ENCODE measurements at places on chromosomes 11 and 22.

- DNase-seq, result no peak
Measured at GRCh38 chr22:49062155-49062801, 765.4 kb downstream of the BRD1 start.

DNA sequence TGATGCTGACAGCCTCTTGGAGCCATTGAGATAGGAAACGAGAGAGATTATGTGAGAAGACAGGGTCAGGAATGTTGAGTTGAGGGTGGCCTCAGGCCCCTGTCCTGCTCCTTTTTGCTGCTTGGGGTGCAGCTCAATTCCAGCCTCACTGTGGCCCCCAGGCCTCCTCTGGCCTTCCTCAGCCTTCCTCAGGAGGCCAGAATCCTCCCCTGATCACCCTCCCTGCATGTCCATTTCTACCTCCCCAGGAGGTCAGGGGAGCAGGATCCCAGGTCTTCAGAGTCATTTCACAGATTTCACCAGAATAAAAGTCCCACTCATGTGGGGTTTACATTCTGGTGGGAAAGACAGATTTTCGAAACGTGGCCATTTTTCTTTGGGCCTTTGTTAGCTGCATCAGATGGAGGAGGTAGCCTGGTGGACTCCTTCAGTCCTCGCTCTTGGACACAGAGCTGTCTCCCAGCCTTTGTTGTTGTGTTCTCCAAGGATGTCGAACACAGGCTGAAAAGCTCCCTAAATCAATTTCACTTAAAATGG, 2.2 kb upstream of the KCNQ1OT1 start:
- no peak for DNase-seq

DNA sequence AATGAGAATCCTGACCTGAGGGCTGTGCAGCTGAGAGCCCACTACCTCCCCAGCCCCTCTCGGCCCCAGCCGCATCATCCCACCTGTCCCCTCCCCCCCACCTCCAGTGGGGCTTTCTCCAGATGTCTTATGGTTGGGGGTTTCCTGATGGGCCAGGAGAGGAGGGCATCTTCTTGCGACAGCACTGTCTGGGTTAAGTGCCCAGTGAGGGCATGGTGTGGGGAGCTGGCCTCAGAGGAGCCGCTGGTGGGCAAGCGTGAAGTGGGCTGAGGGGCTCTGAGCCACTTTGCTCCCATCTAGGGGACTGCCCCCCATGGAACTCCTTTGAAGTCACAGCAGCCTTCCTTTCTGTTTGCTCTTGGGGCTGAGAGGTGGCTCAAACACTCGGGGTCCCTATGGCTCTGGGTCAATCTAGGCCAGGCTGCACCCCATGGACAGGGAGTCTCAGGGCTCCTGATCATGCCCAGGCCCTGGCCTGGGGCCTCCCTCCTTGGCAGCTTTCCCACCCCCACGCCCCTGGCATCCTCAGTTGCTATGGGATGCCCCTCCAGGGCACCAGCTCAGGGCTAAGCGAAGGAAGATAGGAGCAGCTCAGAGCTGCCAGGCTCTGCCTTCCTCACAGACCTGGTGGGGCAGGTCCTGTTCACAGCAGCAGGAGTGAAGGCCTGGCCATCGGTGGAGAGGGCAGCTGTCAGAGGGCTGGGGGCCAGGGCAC, 11.0 kb upstream of the MIEF1 start:
- no peak for DNase-seq

GRCh38 chr11:68958211-68958610, 22.6 kb downstream of the MRGPRD start:
- DNase-seq, result no peak

- DNase-seq, result no peak
Measured at GRCh38 chr11:115896084-115896483, 391.9 kb upstream of the CADM1 start.

GRCh38 chr11:125163431-125164063, 1.0 kb upstream of the PKNOX2 start:
- DNase-seq, result no peak

- DNase-seq, result no peak
Measured at GRCh38 chr11:2663915-2664314, 35.9 kb downstream of the KCNQ1OT1 start.

DNA sequence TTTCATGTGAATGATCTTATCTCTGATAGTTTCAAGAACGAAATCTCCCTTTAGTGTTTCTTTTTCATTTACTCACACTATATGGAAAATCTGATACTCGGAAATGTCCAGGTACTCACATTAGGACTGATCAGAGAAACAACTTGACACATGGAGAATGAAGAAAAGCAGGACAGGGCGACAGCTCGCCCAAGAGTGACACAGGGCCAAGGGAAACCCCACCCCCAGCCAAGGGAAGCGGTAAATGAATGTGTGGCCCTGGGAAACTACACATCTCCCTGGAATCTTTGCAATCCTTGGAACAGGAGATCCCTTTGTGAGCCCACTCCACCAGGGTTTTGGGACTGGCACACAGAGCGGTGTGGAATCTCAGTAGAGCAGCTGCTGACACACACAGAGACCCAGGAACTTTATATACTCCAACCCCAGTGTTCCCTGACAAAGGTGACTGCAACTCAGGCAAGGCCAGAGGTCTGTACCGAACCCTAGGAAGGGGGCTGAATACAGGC, 303.7 kb upstream of the ARHGAP42 start:
- DNase-seq, result no peak

DNA sequence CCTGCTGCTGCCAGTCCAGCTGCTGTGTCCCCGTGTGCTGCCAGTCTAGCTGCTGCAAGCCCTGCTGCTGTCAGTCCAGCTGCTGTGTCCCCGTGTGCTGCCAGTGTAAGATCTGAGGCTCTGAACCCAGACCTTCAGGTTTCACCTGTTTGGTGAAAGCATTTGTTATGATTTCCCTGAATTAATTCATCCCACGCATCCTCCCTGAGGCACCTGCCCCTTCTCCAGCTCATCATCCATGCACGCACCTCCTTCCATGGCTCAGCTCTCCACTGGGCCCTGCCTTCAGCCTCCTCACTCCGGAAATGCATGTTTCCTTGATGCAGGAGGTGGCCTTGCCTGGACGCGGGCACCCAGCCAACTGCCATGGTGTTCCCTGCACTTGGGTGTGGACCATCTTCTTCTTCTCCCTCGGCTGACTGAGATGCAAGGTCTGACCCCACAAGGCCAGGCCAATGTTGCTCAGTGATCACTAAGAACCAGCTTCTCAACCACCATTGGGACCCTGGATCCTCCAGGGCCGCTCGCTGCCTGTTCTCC, 788 bp downstream of the KRTAP5-10 start:
- DNase-seq, result no peak

DNA sequence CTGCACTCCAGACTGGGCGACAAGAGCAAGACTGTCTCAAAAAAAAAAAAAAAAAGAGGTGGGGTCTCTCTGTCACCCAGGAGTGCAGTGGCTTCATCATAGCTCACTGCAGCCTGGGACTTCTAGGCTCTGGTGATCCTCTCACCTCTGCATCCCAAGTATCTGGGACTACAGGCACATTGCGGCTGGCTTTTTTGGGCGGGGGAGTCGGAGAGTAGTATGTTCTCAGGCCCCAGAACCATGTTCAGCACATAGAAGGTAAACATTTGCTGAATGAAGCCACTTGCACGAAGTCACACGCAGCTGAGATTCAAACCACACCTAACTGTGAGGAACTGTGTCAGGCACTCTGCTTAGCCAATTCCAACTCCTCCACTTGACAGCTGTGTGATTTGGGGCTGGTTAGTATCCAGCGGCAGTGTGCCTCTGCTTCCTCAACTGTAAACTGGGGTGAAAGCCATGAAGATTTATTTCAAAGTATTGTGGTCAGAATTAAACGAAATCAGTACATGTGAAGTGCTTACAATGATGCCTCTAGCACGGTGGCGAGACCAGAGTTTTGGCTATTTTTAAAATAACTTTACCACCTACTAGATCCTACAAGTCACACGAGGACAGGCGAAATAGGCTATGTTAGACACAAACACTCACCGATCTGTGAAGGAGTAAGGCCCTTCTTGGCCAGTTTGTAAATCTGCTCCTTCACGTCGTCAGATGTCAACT, 789 bp downstream of the RPS13 start:
- no peak for DNase-seq

DNA sequence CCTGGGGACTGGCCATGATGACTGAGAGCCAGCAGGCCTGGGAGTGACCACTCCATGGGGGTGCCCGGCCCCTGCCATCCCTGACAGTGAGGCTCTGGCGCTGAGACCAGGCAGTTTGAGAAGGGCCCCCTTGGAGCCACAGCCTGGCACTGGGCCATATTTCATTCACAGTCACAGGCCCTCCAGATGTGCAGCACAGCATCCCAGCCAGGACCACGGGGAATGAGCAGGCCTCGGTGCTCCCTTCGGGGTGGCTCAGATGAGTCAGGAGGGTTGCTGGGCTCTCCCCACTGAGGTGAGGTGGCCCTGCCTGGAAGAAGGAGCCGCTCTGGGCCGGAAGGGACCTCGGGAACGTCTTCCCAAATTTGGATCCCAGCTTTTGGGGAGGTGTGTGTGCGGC, 53.0 kb downstream of the GRAMD4 start:
- no peak for DNase-seq

DNA sequence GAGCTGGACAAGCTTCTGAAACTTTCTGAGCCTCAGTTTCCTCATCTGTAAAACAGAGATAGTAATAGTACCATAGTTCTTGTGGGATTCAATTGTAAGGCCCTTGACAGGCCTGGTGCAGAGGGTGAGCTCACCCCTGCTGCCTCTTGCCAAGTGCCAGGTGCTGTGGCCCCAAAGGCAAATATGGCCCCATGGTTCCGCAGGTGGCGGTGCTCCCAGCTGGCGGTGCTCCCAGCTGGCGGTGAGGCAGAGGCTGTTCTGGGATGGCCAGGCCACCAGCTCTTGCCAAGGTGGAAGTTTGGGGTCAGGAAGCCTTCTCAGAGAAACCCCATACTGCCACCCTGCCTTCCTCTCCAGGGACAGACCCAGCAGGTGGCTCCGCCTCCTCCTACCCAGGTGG, 8.8 kb downstream of the NPTXR start:
- no peak for DNase-seq

Measured in naive thymus-derived CD8-positive, alpha-beta T cell (primary cell).